ENCODE measurements at places on chromosomes 11 and 22.

GRCh38 chr11:127058524-127058923, 58.0 kb upstream of the KIRREL3 start:
- no peak for DNase-seq

- no peak for DNase-seq
These were observed 1.2 kb downstream of the SLCO2B1 start for GRCh38 chr11:75152090-75152489.

- DNase-seq, result no peak
These were observed 143.6 kb upstream of the SEZ6L start for GRCh38 chr22:26025626-26026025.

- DNase-seq, result no peak
These were observed 843.4 kb downstream of the TBC1D22A start for GRCh38 chr22:47605886-47606285.

DNA sequence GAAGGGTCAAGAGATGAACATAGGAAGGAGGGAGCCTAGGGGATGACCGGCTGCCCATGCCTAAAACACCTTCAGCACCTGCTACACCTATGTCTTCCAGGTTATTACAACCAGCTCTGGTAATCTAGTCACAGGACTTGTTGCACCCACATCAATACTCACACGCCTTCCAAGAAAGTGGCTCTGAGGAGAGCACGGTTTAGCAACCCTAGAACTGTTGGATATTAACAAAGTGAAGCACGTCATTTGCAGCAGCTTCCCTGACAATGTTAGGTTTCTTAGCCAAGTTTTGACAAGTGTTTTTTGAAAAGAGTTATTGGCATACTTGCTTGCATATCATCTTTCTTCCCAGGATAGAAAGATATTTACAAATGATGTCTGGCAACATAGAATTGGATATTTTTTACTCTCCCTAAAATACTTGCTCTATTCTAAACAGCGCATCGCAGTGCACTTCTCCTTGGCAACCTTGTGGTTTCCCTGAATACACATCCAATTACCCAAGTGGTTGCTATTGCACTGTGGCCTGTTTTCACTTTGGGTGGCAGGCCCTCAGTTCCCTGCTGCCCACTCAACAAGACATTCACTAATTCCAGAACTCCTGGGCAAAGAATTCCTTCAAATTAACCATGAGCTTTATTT, 94.3 kb upstream of the ARHGAP42 start:
- no peak for DNase-seq

DNA sequence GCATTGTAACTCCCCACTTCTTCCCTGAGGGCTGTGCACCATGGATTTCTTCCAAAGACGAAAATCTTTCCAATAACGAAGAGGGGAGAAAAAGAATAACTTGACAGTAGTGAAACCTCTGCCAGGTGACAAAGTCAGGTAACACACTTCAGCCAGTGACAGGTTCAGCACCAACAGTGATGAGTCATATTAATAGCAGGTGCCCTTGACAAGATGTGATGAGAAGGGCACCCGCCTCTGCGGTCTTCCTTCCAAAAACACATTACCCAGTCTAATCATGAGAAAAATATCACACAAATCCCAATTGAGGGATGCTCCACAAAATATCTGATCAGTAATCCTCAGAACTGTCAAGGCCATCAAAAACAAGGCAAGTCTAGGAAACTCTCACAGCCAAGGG, 157.8 kb downstream of the EFCAB6 start:
- DNase-seq, result no peak

GRCh38 chr11:113818426-113818825, 38.8 kb downstream of the CLDN25 start:
- no peak for DNase-seq

DNA sequence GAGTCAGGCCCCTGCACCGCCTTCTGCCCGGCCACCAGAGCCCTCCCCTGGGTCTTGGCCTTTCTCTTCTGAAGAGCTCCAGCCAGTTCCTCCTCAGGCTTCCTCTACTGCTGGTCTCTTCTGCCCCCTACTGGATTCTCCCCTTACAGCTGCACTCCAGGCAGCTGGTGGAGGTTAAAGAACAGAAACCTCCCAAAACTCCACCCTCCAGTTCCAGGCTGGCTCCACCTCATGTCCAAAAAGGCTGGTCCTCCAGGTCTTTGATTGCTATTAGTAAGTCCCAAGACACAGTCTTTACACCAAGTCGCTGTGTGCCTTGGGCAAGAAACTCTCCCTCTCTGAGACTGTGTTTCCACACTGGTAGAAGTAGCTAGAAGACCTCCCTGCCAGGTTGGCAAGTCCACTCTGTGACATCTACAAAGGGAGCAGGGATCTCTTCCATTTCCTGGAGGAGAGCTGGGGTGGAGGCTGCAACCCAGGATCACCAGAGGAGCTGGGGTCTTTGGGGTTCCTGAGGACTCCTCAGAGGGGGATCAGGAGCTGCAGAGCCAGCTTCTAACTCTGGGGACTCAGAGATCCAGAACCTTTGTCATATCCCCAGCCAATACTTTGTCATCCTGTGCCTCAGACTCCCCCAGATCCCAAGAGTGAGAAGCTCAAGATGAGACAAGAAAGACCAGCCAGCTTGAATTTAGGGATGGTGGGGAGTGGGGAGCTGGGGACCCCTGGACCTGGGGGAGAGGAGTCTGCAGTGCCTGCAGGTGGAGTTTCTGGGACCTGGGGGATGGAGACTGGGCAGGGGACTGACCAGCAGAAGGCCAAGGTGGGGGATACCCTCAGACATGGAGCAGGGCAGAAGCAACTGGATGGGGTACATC, 3.4 kb upstream of the IGLL5 start:
- DNase-seq, result peak; percentile 55
